ENCODE measurements at places on chromosomes 11 and 22.

- no peak for DNase-seq
Observed at GRCh38 chr11:120188811-120189455, 21.9 kb upstream of the OAF start.

GRCh38 chr11:17457396-17458173, 19.1 kb downstream of the ABCC8 start:
- DNase-seq = no peak

GRCh38 chr22:44242946-44243724, 62.4 kb downstream of the PARVG start:
- no peak for DNase-seq

DNA sequence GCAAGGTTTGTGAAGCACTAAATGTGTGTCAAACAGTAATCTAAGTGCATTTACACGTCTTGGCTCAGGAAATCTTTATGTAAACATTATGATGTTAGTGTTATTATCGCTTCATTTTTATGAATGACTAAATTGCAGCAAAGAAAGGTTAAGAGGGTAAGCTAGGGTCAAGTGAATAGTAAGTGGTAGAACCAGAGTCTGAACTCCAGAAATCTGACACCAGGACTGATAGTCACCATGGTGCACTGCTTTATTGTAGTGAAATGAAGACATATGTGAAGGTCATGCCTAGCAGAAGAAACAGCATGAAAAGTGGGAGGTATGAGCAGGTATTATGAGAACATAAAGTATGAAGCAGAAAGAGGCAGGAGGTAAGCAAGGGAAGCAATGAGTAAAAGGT, 368.7 kb upstream of the TENM4 start:
- no peak for DNase-seq

- no peak for DNase-seq
Observed at GRCh38 chr11:19089421-19089820, 27.5 kb upstream of the ZDHHC13 start.

DNA sequence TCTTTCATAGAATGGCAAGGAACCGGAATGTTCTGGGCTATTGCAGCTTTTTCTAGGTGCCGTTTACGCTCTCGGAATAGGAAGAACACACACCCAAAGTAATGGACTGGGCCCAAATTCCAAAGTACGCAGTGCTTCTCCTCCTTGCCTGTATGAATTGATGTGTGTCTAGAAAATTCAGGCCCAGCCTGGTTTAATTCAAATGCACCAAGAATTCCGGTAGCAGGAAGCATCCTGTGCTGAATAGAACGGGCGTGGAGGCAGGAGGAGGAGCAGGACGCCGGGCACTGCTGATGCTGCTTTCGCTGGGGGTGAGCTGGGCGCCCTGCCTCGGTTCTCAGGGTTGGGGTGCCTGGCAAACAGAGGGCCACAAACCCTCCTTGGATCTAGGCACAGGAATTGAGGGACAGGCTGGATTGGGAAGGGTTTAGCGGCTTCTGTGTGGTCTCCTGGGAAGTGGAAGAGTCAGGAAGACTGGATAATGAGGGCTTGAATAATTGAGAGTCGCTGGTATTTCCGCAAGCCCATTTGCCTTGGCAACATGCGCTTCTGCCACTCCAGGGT, 2.0 kb downstream of the PARVB start:
- no peak for DNase-seq

DNA sequence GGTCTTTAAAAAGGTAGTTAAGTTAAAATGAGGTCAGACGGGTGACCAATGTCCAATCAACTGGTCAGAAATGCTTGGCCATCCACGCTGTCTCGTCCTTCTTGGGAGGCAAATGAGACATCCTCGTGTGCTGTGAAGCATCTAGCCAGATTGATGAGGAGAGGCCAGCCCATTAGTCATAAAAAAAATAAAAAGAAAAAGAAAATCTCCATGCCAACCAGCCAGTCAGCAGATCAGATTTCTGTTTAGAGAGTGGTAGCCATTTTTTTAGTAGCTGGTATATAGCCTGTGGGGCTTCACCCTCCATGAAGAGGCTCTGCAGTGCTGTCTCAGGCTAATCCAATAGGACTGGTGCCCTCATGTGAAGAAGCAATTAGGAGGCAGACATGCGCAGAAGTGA, 343.1 kb upstream of the SYN3 start:
- DNase-seq = no peak

DNA sequence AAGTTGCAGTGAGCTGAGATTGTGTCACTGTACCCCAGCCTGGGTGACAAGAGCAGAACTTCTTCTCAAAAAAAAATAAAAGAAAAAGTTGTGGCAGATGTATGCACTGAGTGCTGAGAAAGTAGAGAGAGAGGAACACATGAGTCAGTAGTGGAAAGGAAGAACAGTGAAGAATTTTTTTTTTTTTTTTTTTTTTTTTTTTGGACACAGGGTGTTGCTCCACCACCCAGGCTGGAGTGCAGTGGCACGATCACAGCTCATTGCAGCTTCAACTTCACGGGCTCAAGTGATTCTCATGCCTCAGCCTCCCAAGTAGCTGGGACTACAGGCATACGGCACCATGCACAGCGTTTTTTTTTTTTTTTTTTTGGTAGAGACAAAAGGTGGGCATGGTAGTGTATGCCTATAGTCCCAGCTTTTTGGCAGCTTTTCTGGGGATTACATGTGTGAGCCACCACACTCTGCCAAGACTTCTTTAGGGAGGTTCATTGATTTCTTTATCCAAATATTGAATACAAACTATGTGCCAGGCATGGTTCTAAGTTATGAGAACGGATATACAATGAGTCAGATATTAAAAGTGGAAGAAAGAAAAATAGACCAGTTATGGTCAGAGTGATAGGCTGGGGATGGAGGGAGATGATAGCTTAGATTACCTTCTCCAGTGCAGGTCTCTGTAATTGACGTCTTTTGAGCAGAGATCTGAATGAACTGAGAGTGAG, 62.0 kb downstream of the YAP1 start:
- peak; percentile 74 for DNase-seq

DNA sequence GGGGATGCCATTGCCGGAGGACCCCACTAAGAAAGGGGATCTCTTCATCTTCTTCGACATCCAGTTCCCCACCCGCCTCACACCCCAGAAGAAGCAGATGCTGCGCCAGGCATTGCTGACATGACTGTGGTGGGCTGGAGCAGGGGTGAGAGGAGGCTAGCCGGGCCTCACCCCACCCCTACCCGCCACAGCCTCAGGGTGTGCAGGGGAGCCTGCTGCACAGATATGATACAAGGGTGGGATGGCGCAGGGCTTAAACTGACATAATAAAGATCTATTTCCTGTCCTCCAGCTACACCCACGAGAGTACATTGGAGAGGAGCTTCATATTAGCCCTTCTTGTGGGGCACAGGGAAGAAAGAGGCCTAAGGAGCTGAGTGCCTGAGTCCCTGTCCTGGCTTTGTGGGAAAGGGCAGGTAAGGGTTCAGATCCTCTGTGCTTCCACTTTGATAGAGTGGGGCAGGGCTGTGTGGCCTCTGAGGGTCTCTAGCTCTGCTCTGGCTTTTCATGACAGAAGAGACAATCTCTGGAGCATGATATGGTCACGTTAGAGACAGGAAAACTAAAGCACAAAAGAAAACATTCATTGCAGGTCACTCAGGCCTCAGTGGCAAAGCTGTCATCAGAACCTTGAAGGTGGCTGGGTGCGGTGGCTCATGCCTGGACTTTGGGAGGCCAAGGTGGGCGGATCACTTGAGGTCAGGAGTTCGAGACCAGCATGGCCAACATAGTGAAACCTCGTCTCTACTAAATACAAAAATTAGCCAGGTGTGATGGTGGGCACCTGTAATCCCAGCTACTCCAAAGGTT, 12.4 kb downstream of the UCP2 start:
- no peak for DNase-seq

DNA sequence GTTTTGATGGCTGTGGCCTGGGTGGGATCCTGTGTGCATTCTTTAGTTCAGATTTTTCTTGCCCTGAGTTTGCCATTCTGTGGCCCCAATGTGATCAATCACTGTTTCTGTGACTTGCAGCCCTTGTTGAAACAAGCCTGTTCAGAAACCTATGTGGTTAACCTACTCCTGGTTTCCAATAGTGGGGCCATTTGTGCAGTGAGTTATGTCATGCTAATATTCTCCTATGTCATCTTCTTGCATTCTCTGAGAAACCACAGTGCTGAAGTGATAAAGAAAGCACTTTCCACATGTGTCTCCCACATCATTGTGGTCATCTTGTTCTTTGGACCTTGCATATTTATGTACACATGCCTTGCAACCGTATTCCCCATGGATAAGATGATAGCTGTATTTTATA, 620 bp downstream of the OR4C16 start:
- DNase-seq = no peak

GRCh38 chr22:26789951-26790350, 132.6 kb downstream of the MIAT start:
- DNase-seq = no peak

DNA sequence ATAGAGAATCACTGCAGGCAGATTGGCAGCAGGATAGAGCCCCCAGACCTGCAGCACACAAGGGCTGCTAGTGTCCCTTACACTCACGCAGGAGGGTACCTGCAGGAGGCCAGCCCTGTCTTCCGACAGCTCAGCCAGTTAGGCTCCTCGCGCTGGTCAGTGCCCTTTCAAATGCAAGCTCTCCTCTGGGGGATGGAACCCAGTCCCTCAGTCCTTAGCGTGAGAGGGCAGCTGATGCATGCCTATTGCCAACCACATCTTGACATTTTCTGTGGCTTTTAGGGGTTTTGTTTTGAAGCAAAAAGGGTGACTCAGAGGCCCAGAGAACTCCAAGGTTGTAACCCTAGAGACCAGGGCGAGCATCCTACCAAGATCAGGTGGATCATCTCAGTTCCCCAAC, 40.0 kb downstream of the WNT11 start:
- peak; percentile 27 for DNase-seq

DNA sequence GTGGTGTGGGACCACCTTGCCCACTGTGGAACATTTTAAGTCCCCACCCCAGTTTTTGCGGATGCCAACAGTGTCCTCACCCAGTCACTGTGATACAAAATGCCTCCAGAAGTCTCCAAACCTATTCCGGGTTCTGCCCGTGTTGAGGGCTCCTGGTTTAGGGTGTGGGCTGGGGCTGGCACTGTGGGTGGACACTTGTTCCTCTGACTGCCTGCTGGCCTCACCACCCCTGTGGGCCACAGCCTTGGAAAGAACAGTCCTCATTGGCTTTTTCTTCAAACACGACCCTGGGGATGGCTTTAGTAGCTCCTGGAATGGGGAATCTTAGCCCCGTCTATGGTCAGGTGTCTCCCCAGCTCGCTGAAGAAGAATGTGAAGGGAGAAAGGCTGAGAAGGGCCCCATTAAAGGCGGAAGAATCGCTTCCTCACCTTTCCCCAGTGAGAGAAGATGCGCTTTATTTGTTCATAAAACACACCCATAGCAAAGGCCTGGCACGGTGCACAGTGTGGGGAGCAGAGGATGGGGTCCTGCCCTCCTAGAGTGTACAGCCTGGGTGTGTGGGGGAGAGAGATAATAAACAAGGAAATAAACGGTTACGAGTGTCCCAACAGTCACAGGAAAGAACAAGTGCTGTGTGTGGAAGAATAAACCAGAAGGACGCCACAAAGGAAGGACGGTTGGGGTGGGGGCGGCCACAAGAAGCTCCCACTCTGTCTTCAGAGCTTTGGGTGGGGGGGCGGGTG, 91.6 kb upstream of the SLC22A12 start:
- DNase-seq = no peak

DNA sequence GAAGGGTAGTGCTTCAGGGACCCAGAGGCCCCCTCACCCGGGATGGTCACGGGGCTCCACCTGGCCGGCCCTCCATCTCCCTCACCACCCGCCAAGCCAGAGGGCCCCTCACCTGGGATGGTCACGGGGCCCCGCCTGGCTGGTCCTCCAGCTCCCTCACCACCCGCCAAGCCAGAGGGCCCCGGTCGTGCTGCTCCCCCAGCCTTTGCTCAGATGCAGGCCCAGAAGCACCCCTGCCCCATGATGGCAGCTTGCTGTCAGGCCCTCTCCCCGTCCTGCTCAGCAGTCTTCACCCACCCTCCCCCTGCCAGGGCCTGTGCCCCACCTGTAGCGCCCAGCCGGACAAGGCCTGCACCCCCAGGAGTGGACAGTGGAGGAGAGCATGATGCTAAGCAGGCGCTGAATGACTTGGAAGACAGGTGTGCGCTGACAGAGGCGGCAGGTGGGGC, 7.3 kb downstream of the DENND6B start:
- DNase-seq = no peak

GRCh38 chr11:31966846-31967245, 124.0 kb upstream of the RCN1 start:
- DNase-seq = no peak

GRCh38 chr11:17606233-17607082, 59.4 kb downstream of the OTOG start:
- no peak for DNase-seq

DNA sequence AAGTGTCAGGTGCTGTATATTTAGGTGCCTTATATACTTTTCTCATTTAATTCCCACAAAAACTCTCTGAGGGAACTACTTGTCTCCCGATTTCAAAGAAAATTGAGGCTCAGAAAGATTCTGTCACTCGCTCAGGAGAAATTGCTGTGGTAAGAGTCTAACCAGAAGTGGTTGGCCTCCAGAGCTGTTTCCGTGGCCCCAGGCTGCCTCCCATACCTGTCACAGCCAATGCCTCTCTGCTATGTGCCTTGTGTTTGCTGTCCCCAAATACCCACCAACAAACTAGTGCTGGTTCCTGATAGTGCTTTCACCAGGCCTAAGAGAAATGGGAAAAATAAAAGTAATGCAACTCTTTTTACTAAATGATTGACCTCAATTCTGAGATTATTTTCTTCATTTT, 21.0 kb upstream of the TMEM86A start:
- DNase-seq = no peak

DNA sequence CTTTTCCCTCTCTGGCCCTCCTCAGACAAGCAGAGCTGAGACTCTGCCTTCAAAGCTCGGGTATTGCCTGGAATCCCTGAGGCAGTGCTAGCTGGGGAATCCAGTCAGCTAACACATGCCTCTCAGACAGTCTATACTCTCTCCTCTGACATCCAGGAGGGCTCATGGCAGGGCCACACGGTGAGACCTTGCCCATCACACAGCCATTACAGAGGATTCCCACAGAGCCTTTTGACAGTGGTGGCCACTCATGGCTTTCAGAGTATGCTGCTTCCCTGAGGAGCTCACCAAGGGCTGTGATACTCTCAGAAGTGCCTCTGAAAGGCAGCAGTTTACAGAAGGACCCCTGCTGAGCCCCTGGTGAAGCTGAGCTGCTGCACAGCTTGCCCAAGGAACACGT, 165.3 kb downstream of the RRAS2 start:
- no peak for DNase-seq

DNA sequence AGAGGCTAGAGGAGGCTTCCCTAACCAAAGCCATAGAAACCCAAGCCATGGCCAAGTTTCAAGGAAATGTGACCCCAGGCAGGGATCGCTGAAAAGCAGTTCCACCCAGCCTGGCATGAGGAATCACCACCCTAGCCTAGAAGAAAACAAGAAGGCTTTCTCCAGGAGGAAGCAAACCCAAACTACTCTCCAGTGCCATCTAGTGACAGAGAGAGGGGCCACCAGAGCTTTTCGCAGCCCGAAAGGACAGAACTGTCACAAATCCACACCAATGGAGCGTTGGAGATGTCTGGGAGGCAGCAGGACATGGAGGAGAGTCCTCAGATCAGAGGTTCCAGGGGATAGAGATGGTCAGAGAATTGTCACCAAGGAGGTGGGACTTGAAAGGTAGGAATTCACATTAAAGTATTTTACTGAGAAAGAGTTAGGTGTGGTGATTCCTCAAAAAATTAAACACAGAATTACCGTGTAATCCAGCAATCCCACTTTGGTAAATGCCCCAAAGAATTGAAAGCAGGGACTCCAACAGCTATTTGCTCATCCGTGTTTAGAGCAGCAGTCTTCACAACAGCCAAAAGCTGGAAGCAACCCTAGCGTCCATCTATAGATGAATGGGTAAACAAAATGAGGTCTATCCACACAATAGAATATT, 67.3 kb upstream of the NUP50 start:
- DNase-seq = peak; percentile 64

Measured in EL (cell line).